ENCODE measurements at places on chromosomes 5 and 9. TPM values are rescaled to one million over a fixed set of nuclear protein-coding genes. Genes with fewer than 3 reads are reported as not detected.
A peak's percentile ranks its signal among the peaks of the same experiment; 100 is the strongest.

DNA sequence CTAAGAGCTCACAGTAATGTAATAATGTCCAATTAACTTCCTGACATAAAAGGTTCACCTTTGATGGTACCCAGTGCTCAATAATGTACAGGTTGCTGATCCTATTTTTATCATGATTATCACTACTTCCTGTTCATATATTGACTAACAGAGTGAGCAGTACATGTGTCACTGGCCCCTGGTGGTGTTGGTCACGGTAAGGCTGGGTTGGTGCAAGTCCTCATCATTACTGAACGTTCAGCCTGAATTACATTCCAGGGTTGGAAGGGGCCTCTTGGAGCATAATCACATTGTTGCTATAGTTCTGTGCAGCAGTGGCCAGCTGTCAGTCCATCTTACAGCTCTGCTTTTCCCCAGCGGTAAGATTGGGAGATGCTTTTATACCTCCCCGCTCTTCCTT, 24.2 kb upstream of the CKMT2 start:
- H3K4me3 ChIP-seq, result no peak overlapping the region
- no peak overlapping the region for H3K27ac ChIP-seq
- H3K36me3 ChIP-seq, result no peaks in the 10 kb centered on the region
- no peaks in the 10 kb centered on the region for H3K27me3 ChIP-seq
- no peaks in the 10 kb centered on the region for H3K4me1 ChIP-seq
- no peak for DNase-seq

DNA sequence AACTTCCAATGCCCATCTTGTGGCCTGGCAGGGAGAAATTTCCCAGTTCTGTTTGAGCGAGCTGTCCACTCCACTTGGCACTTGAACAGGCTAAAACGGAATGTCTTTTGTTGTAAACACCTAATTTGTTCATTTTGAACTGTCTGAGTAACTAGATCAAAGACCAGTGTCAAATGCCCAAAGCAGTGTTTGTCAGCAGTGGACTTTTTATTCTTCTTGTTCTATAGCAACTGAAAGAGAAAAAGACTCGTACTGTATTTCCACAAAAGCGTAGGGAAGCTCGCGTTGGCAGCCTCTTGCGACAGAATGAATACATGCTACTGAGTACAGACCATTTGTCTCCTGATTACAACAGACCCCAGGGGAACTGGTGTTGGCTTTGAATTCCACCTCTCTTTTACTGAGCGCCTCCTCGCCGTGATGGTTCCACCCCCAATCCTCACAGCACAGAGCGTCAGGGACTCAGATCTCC, 601.8 kb upstream of the ZNF608 start:
- no peaks in the 10 kb centered on the region for H3K4me1 ChIP-seq
- no peak overlapping the region for H3K4me3 ChIP-seq
- no peak overlapping the region for H3K27ac ChIP-seq
- DNase-seq, result no peak

DNA sequence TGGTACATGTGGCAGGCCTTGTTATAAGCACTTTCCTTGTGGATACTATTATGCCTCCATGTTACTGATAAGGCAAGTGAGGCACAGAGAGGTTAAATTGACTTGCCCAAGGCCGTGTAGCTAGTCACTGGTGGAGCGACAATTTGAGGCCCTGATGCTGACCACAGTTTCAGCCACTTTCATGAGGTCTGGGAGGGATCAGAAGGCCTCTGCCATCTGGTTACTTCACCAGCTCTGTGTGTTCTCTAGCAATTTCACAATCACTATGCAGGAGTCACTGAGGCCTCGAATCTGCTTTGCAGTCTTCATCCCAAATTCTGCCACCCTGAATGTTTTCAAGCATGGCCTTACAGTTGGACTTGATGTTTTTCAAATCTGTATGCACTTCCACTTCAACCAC, 9.1 kb downstream of the LRRC70 start:
- no peak overlapping the region for H3K4me3 ChIP-seq
- no peaks in the 10 kb centered on the region for H3K36me3 ChIP-seq
- no peak overlapping the region for H3K27ac ChIP-seq

- no peak for DNase-seq
- no peak overlapping the region for H3K27ac ChIP-seq
- no peak overlapping the region for H3K4me3 ChIP-seq
These were observed 8.6 kb downstream of the FOXI1 start for GRCh38 chr5:170114271-170114670.

DNA sequence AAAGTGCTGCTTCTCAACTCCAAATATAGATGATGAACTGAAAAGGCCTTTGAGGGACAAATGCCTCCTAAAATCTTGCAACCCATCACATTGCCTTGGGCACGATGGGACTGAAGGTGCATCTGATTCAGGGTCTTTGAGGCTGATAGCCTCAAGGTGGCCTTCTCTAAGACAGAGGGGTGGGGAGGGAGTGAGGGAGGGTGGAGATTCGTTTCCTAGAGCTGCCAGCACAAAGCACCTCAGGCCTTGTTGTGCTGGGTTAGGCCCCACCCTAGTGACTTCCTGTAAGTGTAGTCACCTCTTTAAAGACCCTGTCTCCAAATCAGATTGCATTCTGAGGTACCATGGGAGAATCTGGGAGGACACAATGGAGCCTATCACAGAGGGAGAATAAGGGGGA, 57.1 kb downstream of the BARX1 start:
- no peak overlapping the region for H3K4me3 ChIP-seq
- H3K27me3 ChIP-seq, result no peaks in the 10 kb centered on the region
- no peak for DNase-seq

- H3K27ac ChIP-seq, result no peak overlapping the region
- no peaks in the 10 kb centered on the region for H3K27me3 ChIP-seq
- H3K4me3 ChIP-seq, result no peak overlapping the region
- no peak for DNase-seq
These were observed 467.5 kb upstream of the TLE4 start for GRCh38 chr9:79104216-79104615.

DNA sequence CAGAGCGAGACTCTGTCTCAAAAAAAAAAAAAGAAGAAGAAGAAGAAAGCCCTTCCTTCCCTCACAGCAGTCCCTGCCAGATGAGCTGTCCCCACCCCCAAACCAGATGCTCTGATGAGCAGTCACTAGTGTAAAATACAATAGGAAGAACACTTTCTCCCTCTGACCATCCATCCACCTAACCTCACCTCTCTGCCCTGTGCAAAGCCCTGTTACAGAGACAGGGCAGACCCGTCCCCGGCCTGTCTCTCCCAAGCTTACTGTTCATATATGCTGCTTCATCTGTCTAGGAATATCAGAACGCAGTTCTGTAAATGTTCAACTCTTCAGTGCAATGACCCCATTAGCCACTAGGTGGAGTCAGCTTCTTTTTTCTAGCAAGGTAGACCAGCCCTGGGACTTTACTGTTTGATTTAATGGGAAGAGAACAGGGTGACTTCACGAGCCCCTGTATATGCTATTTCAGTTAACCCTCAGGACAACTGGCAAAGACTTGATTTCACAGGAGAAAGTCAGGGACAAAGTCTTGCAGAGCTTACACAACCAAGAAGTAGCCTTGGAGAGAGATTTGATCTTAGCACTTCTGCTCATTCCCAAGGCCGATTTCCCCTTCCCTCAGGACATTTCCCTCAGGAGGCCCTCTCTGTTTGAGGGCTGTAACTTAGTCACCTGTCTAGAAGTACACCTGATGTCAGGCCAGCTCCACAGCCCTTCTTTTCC, 14.9 kb upstream of the FGFR4 start:
- H3K27ac ChIP-seq, result peak overlapping the region; percentile 79
- H3K27me3 ChIP-seq, result no peaks in the 10 kb centered on the region
- peak; percentile 90 for DNase-seq

TMCO6 gene
- 33.3 TPM for total RNA-seq

BARHL1 gene
- total RNA-seq, result not detected

DNA sequence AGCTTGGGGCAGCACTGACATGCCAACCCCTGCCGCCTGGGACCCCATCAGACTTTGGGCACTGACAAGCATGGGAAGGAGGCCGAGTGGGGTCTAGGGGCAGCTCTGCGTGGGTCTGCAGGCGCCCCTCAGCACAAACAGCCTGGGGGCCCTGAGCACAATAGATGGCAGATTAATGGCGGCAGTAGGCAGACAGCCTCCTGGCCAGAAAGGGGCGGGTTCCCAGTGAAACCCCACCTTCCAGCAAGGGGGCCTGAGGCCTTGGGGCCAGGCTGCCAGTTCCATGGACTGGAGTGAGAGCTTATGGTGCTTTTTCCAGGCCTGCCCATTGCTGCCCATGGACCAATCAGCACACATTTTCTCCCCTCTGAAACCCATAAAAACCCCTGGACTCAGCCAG, 2031.2 kb downstream of the EFNA5 start:
- no peak for DNase-seq
- no peak overlapping the region for H3K4me3 ChIP-seq
- no peak overlapping the region for H3K27ac ChIP-seq

- no peaks in the 10 kb centered on the region for H3K27me3 ChIP-seq
- H3K4me1 ChIP-seq, result peaks cover 26% of the 10 kb centered on the region
- no peaks in the 10 kb centered on the region for H3K36me3 ChIP-seq
- no peak for DNase-seq
- no peak overlapping the region for H3K27ac ChIP-seq
These were observed 6.8 kb downstream of the HBEGF start for GRCh38 chr5:140339636-140340035.
